NB4 (cell line): ENCODE measurements at places on chromosomes 4 and X.

- DNase-seq: no peak
Measured at GRCh38 chrX:45799576-45799975, 598.9 kb upstream of the DIPK2B start.

DNA sequence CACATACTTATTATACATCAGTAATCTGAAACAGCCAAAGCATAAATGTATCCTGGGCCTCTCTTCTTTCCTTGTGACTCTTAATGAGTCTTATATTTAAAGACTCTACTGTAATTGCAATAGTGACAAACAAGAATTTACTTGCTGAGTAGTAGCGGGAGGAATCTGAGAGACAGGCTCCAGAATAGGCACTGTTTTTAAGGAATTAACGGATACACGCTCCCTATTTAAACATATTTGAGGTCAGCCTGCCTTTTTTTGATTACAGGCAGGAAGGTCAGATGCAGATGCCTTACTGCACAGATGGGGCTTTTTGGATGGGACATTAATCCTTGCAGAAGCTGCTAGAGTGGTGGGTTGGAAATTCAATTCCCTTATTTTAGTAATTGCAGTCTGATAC, 196.3 kb upstream of the ANXA3 start:
- DNase-seq: no peak

DNA sequence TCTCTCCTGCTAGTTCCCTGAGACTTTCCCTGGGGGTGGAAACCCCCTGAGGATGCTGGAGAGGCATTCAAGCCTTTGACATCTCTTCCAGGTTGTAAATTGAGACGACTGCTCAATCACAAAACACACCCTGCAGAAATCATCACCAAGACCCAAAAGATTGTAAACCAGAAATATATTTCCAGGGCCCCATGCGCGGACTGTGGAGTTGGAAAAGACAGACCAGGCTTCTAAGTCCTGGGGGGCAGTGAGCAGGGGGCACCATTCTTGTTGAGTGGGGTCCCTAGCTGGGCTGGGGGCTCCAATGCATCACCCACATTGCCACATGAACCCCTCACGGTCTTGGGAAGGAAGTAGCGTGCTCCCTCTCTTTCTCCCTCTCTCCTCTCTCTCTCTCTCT, 87.9 kb upstream of the C4orf50 start:
- DNase-seq: no peak

DNA sequence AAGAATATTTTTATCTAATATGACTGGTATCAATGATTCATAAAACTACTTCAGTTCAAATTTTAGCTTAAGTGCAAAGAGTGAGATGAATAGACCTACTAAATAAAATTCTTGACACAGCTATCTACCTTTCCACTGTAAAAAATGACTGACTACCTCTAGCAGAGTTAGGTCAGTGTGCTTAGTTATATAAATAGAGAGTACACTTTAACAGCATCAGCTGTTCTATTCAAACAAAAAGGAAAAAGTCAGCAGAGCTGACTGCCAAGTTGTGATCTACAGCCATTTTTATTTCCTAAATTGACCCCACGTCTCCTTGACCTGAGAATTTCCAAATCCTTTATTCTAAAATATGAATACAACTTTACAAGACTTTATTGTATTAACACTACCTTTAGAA, 262.4 kb downstream of the CAMK2D start:
- no peak for DNase-seq
